ENCODE measurements at places on chromosomes 7 and 10.

- DNase-seq = peak; percentile 89
Observed at GRCh38 chr10:32077896-32078485, 21.8 kb upstream of the KIF5B start.

GRCh38 chr10:13483073-13483472, 45.7 kb downstream of the BEND7 start:
- DNase-seq = no peak

DNA sequence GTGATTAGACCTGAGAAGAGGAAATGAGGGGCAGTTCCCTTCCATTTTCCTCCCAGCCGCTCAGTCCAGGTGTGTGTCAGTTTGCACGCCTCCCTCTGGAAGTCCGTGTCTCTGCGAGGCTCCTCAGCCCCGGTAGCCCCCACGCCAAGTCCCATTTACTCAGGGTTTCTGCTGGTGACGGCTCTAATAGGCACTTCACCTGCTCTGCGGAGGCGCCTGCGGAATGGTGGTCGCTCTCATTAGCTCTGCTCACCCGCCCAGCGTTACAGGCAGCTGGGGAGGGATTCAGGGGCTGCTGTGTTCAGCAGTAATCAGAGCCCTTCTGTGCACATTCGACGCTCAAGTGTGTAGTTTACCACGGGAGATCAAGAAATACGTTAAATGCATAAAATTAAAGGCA, 179.9 kb downstream of the MGMT start:
- DNase-seq = no peak

DNA sequence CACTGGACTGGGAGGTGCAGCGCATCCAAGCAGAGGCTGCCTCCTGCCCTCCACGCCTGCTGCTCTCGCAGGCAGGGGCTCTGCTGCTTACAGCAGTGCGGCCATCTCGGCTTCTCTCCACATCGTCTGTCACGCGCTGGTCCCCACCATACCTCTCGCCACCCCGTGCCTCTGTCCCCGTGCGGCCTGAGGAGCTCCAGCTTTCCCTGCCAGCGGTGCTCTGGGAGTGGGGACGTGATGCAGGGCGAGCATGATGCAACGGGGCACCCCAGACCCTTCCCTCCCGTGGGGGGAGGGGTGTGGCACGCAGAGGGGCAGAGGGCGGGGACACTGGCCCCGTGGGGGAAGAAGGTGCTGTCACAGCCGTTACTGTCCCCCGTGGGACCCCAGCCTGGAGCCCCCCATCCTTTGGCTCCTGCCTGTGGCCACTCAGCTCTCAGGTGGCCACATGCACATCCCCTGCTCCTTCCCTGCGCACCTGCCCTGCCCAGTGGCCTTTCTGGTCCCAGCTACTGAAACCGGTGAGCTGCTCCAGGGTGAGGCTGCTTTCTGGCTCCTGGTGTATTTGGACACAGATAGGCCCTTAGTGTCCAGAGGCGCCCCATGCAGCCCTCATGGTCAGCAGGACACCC, 9.0 kb downstream of the GET4 start:
- no peak for DNase-seq

- no peak for DNase-seq
Observed at GRCh38 chr10:103262229-103262628, 14.7 kb upstream of the INA start.

DNA sequence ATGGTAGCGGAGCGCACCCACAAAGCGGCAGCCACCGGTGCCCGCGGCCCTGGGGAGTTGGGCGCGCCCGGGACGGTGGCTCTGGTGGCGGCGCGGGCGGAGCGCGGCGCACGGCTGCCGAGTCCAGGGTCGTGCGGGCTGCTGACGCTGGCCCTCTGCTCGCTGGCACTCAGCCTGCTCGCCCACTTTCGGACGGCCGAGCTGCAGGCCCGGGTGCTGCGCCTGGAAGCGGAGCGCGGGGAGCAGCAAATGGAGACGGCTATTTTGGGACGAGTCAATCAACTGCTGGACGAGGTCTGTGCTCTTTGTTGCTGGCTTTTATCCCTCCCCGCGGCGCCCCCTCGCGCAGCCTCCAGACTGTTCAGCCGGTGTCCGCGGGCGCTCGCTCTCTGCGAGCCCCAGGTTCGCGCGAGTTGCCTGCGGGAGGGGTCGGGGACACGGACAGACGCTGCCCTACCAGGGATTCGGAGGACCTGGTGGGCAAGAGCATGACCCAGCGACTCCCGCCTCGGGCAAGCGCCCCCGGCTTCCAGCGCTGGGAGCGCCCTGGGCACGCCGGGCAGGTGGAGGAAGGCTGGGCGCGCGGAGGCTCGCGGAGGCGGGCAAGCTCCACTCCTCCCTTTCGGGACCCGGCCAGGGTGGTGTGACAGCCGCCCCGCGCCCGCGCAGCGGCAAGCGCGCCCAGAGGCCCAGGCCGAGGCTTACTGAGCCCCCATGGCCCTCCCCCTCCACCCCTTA, 887 bp downstream of the COL13A1 start:
- DNase-seq = peak; percentile 70

- DNase-seq = no peak
Observed at GRCh38 chr10:49001402-49001801, 61.8 kb upstream of the LRRC18 start.

GRCh38 chr7:46855851-46856250, 726.1 kb downstream of the TNS3 start:
- DNase-seq = peak; percentile 26

DNA sequence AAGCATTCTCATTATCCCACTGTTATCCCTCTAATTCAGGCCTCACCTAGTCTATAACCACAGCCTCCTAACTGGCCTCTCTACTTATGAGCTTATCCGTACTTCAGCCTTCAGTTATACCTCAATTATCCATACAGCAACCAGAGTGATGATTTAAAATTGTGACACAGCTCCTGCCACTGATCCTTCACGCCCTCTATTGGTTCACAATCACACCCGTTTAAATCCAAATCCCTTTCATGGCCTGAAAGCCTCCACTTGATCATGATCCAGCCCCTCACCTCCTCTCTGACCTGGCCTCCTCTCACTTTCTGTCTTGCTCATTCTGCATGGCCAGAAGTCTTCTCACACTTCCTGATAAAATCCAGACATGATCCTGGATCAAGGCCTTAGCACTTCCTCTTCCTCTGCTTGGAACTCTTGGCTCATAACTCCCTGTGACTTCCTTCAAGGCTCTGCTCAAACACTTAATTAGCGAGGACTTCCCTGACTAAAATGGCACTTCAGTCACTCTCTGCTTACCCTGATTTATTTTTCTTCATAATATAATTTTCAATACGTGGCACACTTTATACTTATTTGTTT, 19.0 kb upstream of the TMEM26 start:
- no peak for DNase-seq

GRCh38 chr10:118804262-118804773, 49.5 kb upstream of the CACUL1 start:
- no peak for DNase-seq

GRCh38 chr10:116151076-116151475, 121.9 kb downstream of the GFRA1 start:
- peak; percentile 65 for DNase-seq

DNA sequence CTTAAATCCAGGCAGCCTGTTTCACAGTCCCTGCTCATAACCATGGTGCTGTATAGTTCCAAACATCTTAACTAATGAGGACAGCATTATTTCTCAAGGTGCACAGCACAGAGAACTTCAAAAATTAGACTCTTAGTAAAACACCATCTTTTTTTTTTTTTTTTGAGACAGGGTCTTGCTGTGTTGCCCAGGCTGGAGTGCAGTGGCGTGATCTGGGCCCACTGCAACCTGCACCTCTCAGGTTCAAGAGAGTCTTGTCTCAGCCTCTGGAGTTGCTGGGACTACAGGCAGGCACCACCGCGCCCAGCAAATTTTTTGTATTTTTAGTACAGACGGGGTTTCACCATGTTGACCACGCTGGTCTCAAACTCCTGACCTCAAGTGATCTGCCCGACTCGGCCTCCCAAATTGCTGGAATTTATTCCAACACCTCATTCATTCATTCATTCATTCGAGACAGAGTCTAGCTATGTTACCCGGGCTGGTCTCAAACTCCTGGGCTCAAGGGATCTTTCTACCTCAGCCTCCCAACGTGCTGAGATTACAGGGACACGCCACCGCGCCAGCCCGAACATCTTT, 507 bp upstream of the TMEM254 start:
- DNase-seq = no peak

DNA sequence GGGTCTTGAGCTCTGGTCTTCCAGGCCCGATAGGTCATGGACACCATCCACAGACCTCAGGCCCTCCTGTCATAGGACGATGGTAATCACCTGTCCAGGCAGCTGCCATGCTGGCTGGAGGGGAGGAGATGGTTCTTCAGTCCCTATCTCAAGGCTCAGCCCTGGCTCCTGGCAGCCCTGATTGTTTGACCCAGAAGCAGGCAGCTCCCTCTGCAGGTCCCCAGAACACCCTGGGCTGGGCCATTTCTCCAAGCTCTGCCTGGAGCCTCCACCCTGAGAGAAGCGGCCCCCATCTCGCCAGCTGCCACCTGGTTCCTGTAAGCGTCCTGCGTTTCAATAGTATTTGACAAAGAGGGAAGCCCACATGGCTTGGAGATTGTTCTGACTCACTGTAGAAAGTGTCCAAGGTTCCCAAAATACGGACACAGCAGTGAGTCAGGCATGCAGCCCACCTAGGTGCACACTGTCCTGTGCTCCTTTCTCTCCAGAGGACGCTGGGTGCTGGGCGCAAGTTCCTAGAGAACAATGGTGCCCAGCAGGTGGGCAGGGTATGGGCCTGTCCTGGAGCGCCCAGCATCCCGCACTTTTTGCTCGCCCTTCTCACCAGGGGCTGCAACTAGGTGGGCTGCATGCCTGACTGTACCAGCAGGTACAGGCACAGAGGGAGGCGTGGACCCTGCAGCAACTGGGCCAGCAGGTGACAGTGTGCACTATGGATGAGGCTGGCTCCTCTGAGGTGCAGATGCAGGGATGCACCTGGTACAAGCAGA, 72.4 kb upstream of the EBF3 start:
- DNase-seq = no peak

Data from EL (cell line).